ENCODE measurements at places on chromosomes 2 and 18.

GRCh38 chr2:237626813-237627440 lies 460 bp upstream of the LRRFIP1 start:
- DNase-seq = peak; percentile 25

DNA sequence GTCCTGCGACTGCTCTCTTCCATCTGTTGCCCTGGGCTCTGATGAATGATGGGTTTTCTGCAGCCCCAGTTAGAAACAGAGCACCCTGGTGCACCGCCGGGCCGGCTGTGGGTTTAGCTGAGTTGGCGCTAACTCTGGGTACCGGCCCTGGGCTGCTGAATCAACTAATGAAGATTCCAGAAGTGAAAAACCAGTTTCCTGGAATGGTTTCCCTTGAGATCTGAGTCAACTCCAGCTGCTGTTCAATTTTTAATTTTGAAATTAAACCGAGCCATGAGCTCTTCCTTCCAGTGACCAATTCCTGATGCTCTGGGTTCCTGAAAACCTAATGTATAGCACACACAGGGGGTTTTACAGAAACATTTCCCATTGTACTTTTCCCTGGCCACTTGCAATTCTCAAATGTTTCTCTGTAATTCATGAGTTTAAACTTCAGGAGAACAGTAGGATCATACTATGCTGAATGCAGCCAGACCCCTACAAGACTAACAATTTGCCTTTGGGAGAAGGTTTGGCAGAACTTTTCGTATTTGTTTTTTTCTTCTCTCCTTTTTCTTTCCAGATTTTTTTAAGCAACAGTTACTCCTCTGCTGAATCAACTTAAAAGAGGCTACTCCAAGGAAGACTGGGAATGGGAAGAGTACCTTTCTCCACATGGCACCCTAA lies 5.5 kb downstream of the COL6A3 start:
- no peak for DNase-seq

- DNase-seq = no peak
Observed at GRCh38 chr2:98799375-98800329, 68.7 kb upstream of the MGAT4A start.

DNA sequence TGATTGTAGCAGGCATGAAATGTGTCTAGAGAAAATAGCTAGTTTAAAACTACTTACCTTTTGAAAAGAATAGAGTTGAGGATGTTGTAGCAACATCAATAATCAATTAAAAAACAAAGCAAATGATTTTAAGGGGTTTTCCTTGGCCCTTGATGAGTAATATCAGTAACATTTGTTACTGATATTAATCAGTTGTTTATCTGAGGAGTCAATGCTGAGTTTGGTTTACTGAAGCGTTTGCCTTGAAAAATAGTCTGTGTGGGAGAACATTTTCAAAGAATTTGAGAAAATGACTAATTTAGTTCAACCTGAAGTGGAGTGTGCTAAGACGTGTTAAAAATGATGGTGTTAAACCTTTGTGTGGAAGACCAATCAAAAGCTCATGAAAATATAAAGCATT lies 9.3 kb downstream of the PTH2R start:
- no peak for DNase-seq

DNA sequence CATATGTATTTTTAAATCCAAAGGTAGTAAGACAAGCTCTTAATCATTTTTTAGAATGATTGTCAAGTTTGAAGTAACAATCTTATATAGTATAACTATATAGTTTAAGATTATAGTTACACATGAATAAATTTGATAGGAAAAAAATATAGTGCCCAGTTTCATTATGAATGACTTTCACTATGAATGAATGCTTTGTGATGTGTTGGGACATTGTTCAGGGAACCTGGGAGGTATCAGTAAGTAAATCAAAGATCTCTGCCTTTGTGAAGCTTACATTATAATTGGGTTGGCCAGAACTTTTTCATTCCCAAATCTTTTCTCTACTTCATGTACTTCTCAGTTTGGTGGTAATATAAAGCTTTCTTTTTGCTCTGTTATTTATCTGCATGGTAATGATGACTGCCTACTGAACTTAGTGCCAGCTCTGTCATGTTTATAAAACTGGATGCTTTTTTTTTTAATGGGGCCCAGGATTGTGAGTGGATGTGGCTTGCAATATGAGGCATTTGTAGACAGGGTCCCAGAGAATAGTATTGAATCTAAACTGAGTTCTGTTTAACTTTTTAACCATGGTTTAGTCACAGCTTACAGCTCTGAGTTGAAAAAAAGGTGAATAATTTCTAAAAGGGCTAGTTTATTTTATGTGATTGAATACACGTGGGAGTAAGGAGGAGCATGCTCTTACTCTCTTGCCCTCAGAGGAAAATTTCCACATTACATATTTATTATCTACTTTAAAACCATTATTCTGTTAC lies 23.3 kb downstream of the GLS start:
- DNase-seq = no peak

GRCh38 chr2:11753886-11754699 lies 7.7 kb downstream of the LPIN1 start:
- no peak for DNase-seq

DNA sequence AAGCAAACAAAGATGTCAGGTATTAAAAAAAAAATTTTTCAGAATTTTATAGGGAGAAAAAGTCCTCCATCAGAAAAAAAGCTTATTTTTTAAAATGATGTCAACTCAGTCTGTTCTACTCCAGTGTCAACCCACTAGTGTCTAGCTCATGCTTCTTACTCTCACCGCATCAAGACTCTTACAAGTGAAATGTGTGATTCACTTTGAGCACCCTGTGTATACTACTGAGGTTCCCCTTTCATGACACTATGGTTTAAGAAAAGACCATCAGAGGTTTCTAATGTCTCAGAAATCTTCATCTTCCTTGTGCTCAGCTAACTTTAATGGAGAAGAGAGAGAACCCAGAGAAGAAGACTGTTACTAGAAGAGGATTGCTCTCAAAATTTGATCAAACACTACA lies 43.4 kb downstream of the FEZ2 start:
- DNase-seq = no peak

GRCh38 chr2:146807568-146808168 lies 1037.2 kb upstream of the ACVR2A start:
- DNase-seq = no peak

DNA sequence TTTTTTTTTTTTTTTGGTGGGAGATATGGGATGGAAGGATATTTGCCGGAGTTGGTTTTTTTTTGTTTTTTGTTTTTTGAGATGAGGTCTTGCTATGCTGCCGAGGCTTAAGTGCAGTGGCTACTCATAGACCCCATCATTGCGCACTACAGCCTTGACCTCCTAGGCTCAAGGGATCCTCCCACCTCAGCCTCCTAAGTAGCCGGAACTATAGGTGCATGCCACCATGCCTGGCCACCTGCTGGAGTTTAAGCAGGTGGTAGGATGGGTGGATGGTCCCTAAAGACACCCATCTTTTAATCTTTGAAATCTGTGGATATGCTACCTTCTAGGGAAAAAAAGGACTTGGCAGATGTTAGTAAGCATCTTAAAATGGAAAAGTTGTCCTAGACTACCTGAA lies 169.8 kb downstream of the TGIF1 start:
- DNase-seq = no peak

GRCh38 chr2:173214213-173214612 lies 138.6 kb downstream of the MAP3K20 start:
- DNase-seq = no peak

DNA sequence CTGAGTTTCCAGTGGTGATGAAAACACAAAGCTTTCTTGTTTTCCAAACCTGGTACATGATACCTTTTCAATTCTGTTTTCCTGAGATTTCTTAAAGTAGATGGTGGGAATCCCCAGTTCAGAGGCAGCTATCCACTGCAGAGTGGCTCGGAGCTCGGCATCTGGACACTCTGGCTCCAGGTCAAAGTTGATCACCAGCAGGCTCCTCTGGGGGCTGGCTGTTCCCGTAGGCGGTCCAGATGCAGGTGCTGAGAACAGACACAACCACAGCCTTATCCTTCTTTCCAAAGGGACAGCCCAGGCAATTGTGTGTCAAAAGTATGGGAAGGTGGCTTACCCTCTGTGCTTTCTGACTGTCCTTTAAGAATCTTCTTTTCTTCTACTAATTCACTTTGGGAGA lies 119.5 kb downstream of the DAW1 start:
- no peak for DNase-seq

GRCh38 chr2:61288070-61288841 lies 126.3 kb downstream of the C2orf74 start:
- no peak for DNase-seq

GRCh38 chr2:202299712-202300111 lies 34.1 kb downstream of the NOP58 start:
- DNase-seq = no peak

- no peak for DNase-seq
Observed at GRCh38 chr2:224077773-224078507, 38.9 kb upstream of the SERPINE2 start.

DNA sequence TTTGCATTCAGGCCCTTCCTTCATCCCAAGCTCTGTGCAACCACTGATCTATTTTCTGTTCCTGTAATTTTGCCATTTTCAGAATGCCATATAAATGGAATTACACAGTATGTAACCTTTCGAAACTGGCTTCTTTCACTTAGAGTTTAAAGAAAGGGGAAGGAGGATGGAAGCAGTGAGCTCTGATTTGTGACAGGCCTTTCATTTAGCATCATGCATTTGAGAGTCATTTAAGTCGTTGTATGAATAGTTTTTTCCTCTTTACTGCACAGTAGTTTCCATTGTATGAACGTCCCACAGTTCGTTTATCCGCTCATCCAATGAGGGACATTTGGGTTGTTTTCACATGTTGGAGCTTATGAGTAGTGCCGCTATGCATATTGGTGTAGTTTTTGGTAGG lies 67.0 kb downstream of the LBH start:
- DNase-seq = no peak
